Sciatic nerve (tissue), 2 donors: ENCODE measurements at places on chromosomes 3 and 15.

GRCh38 chr3:172153335-172153861 lies 114.0 kb downstream of the FNDC3B start:
- DNase-seq: peak; percentile 92

- DNase-seq: no peak
Measured at GRCh38 chr3:99690761-99691369, 52.5 kb downstream of the COL8A1 start.

GRCh38 chr3:185558395-185558794 lies 6.0 kb upstream of the LIPH start:
- no peak for DNase-seq

DNA sequence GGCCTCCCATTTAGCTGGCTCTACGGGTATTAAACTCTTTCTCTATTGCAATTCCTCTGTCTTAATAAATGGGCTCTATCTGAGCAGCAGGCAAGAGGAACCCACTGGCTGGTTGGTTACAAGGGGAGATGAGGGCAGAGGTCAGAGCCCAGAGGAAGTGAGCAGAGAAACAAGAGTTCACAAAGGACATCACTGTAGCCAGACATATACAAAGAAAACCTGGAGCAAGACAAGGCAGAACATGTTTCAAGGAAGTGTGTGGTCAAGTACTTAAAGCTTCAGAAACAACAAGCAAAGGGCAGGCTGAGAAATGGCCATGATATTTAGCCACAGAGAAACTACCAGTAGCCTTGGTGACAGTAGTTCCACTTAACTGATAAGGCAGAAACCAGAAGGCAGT lies 24.3 kb downstream of the SUSD5 start:
- no peak for DNase-seq

GRCh38 chr3:186526256-186526606 lies 17.9 kb downstream of the CRYGS start:
- DNase-seq: no peak

DNA sequence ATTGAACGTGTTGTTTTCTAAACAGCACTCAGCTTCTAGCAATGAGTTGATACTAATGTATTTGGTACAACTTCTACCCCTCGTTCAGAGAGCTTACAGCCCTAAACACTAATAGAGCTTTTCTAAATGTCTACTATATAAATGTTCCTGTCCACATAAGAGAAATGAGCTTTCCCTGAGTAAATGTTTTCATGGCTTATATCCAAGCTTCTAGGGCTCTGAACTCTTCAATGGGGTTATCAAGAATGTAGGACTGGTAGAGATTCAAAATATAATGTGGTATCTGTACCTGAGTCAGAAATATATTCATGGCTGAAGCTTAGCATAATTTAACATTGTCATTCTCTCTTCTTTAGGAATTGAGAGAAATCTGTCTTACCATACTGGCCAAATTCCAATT lies 73.4 kb downstream of the SERPINI1 start:
- DNase-seq: no peak

DNA sequence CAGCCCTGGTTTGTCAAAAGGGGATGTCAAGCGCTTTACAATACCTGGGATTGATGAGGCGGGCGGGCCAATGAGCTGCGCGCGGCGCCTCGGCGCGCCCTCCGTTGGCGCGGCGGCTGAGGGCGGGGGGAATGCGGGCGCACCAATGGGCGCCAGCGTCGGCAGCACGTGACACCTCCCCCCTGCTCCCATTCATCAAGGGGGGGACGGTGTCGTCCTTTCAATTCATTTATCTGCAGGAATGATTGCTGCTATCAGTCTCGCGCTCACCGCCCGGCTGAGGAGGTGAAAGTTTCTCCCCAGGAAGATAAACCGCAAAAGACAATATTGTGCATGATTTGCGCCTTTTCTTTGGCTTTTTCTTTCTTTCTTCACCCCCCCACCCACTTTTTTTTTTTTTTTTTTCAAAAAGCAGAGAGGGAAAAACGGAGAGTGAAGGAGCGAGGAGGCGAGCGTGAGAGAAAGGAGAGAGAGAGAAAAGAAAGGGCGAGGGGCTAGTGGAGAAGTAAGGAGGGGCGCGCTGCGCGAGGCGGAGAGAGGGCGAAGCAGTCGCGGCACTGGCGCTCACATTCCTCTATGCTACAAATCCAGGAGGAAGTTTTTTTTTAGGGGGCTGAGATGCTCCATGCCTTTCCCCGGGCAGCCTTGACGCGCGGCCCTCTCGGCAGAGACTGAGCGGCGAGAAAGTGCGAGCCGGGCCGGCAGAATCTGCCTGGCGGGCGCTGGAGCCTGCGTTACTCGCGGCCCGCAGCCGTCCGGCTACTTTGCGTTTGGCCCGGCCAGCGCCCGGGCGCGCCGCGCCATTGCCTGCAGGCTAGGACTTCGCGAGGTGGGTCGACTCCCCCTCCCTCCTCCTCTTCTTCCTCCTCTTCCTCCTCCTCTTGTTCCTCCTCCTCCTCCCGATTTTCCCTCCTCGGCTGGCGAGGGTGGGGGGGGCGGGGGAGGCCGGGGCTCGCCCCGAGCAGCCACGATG lies at the start of gene ZIC1:
Gene ZIC1, plus strand, starts transcription at position 223 of the 973 bp plus-strand sequence. Its CDS starts 748 bp downstream, at position 971.
- no peak for DNase-seq

- DNase-seq: no peak
Measured at GRCh38 chr3:5787861-5788488, 600.5 kb downstream of the EDEM1 start.

DNA sequence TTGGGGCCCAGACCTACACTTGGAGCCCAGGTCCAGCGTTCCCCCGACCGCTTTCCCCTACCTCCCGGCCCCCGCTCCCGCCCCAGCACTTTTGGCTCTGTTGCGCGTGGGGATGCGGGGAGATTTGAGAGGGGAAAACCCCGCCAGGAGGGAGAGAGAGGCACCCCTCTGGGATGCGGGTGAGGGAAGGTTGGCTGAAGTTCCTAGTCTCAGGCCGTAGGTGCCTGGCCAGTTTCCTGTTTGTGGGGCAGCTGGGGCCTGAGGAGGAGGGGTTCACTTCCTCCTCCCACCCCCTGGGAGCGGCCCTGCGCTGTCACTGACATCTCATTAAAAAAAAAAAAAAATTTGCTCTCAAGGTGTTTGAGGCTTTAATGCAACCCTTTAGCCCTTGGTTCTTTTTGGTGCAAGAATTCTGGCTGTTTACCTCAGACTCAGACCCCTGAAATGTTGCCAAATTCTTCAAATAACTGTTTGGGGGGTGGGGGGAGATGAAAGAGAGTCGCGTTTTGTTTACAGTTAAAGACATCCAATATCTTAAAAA lies 2.6 kb downstream of the FAM43A start:
- peak; percentile 65 for DNase-seq

GRCh38 chr3:16406166-16406565 lies 107.3 kb downstream of the RFTN1 start:
- DNase-seq: no peak

DNA sequence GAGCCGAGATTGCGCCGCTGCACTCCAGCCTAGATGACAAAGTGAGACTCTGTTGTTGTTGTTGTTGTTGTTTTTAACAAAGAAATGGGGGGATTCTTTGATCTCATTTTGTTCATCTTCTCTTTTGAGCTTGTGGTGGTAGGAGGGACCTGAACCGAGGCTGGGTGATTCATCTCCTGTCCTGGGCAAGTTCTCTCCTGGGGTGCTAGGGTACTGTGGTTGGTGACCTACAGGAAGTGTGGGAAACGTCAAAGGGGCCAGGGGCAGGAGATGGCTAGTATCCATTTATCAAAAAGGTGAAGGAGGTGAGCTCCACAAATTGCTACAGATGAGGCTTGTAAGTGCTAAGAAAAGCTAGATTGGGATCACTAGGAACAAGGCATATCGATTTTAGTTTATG lies 14.3 kb downstream of the PPCDC start:
- DNase-seq: no peak

- no peak for DNase-seq
Measured at GRCh38 chr15:51992953-51993352, 21.4 kb upstream of the LEO1 start.
